ENCODE measurements at places on chromosomes 2 and 18.

- peak; percentile 94 for DNase-seq
Observed at GRCh38 chr2:144659731-144660275, 139.9 kb upstream of the ZEB2 start.

DNA sequence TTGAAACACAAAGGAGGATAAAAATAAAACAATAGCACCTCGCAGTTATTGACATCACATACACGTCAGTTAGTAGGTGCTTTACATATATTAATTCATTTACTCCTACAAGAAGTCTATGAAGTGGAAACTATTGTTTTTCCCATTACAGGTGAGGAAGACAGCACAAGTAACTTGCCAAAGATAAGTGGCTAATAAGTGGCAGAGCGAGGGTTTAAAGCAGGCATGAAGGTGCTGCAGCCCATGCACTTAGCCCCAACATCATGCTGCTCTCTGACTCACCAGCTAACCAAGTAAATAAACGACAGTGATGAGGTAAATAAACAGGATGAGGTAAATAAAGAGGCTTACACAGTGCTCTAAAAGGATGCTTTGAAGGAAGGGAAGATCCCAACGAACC is 498.6 kb upstream of the ZEB2 start:
- no peak for DNase-seq

GRCh38 chr2:46885376-46885775 is 30.2 kb downstream of the MCFD2 start:
- DNase-seq: no peak

- DNase-seq: no peak
Observed at GRCh38 chr2:226207671-226208070, 591.9 kb downstream of the IRS1 start.

- no peak for DNase-seq
Observed at GRCh38 chr2:8677646-8678592, 3.9 kb upstream of the ID2 start.

Measured in RWPE2 (cell line).